ENCODE measurements at places on chromosomes 6 and 20.

DNA sequence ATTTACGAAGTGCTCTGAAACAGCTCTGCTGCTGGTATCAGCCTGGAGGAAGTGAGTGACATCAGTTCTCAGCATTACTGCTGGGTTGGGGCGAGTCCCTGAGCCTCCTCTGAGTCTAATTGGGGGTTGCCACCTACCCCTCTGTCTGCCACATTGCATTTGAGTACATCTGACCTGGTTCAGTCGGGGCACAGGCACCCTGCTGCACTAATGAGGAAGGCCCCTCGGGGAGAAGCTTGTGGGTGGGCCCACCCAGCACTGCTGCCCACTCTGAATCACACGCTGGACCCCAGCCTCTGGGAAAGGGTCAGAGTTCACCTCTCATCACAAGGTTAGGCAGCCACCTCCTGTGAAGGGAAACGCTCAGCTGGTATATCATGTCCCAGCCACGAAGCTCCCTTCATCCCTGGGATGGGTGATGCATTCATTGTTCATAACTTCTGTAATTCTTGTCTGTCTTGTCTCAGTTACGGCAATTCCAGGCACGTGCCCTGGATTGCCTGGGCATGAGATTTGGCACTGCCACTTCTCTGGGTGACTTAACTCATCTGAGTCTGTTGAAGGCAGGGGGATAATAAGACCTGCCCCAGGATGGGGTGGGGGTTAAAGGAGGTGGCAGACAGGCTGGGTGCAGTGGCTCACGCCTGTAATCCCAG lies 13.3 kb downstream of the DNMT3B start:
- no peak for DNase-seq

GRCh38 chr6:13711324-13711732 lies 307 bp downstream of the RANBP9 start:
- peak; percentile 57 for DNase-seq

DNA sequence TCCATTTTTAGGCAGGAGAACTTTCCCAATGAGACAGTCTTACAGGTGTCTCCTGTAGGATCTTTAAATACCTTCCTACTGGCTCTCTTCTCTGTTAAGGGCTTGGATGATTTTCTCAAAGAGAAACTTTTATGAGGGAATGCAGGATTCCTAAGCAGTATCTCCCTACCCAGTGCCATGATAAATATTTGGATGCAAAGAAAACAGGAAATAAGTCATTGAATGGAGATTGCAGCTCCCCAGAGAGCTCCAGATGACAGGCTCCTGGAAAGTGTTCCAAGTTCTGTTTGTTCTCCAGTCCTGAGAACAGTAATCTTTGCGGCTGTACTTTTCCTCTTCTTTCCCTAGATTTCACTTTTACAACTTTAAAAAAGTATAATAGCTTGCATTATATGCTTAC lies 2.4 kb upstream of the SCGN start:
- DNase-seq: no peak

GRCh38 chr6:132866762-132867449 lies 52.5 kb downstream of the RPS12 start:
- no peak for DNase-seq

DNA sequence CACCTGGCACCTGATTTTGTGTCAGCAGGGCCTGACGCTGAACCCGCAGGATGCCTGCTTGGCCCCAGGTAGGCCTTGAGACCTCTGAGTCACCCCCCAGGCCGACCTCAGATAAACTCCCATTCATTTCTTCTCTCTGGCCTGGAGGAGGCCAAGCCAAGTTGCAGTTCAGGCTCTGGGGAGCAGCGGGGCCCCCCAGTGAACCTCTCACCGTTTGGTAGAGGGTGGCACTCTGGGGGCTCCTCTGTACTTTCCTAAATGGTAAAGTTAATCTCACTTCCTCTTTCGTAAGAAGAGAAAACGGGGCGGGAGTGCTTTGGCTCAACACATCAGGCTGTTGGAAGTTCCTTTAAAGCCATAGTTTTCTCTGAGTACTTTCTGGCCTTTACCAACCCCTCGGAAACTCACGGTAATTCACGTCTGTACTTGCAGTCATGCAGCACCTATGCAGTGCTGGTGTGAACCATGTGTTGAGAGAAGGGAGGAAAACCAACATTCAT lies 2.8 kb downstream of the SIRPA start:
- no peak for DNase-seq

DNA sequence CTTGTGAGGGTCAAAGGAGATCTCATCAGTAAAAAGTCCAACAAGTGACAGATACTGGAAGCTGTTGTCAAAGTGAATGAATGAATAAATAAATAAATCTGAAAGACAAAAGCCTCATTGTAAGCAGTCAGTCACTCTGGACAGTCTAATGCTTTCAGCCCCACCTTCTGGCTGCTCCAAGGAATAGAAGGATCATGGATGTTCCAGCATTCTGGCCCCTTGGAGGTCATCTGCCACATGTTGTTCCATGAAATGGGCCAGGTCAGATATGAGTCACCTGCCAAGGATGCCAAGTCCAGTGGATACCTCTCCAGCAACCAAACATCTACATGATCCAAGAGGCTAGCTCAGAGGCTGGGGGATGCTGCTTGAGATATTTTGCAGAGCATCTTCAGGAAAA lies 185.6 kb downstream of the BMP7 start:
- DNase-seq: no peak

DNA sequence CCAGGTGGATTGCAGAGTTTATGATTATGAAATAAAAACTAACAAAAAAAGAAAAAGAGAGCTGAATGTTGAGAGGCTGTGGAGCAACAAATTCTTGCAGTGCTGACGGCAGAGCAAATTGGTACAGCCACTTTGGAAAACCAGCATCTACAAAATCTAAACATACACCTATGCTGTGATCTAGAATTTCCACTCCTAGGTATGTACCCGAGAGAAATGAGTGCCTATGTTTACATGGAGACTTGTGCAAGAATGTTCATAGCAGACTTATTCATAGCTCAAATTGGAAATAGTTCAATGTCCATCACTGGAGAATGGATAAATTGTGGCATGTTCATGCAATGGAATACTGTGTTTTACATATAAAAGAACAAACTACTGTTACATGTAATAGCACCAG lies 3.0 kb upstream of the BLCAP start:
- no peak for DNase-seq

DNA sequence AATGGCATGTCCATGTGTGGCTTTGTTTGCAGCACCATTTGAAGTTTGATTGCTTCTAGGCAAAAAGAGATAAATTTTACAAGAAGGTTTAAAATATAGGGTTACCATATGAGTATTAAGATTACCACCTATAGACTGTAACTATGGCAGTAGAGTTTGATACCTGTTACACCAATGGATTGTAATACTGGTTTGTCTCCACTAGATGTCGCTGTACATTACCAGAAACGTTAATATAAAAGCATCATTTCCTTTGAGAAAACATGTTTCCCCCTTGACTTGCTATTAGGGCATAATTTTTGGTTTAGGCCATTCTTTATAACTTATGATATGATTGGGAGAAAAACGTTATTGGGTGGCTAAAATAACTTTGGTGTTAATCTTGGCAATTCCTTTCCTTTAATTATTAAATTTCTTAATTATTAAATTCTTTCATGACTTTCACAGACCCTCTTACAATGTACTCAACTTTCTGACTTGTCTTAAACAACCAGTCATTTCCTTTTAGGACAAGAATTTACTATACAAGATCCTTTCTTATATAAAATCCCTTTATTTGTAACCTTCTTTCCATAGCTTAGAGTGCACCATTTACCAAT lies 42.8 kb downstream of the HLA-DPB1 start:
- peak; percentile 33 for DNase-seq

Measured in effector CD4-positive, alpha-beta T cell (primary cell).